CD4-positive, alpha-beta T cell treated with Interleukin-6 for 4 hours (primary cell): ENCODE measurements at places on chromosomes 1 and 21.

GRCh38 chr1:186739515-186739914, 59.3 kb upstream of the PTGS2 start:
- DNase-seq, result no peak

- DNase-seq, result no peak
Observed at GRCh38 chr21:41678924-41679318, 87.9 kb downstream of the RIPK4 start.

DNA sequence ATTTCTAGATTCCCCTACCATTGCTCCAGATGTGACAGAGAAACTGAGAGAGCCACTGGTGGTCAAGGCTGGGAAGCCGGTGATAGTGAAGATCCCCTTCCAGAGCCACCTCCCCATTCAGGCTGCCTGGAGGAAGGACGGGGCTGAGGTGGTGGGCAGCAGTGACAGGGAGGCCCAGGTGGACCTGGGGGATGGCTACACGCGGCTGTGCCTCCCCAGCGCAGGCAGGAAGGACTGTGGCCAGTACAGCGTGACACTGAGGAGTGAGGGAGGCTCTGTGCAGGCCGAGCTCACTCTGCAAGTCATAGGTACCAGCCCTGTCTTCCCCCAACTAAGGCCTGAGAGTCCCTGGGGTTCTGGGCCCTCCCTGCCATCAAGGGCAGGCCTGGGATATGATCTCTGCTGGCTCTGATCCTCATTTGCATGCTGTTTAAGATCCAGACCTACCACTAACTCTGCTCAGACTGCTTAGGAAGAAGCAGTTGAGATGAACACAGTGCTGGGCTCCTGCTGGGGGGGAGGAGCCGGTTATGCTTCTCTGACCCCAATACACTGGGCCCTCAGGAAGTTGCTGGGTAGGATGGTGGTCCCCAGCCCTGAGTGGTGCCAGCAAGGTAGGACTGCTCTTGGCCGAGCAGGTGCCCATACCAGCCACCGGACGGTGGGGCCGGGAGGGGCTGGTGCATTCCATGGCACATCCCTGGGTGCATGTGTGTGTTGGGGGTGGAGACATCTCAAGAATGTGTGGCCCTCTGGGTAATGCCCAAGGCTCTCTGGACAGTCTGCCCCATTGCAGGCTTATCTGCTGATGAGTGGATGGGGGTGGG, 25.1 kb downstream of the IGFN1 start:
- no peak for DNase-seq

DNA sequence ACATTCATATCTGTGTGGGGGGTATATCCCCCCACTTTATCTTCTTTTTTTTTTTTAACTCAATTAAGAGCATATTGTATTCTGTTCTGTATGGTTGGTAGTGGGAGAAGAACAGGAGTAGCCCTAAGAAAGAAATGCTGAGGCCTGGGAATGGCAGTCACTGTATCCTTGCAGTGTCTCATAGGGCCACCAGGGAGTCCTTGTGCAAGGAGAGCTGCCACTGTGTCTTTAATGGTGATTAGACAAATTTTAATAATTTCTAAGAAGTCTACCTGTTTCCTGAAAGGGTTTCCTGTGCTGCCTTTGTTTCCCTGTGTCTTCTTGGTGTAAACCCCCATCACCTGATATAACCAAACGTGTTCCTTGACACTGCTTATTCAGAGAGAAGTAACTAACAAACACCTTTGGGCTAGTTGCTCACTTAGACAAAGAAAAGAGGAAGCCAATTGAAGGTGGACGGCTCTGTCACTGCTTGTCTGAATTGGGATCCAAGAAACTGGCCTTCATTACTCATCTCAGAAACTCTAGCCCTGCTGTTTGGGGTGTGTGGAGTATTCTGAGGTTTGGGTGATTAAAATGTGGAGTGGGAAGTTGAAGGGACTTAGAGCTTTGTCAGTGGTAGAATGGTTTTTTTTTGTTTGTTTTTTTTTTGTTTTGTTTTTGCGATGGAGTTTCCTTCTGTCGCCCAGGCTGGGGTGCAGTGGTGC, 15.2 kb downstream of the GIPC2 start:
- DNase-seq, result no peak

GRCh38 chr1:114167226-114167625, 13.6 kb upstream of the SYT6 start:
- DNase-seq, result no peak

- peak; percentile 67 for DNase-seq
Observed at GRCh38 chr1:25922056-25922970, 16.1 kb upstream of the STMN1 start.

DNA sequence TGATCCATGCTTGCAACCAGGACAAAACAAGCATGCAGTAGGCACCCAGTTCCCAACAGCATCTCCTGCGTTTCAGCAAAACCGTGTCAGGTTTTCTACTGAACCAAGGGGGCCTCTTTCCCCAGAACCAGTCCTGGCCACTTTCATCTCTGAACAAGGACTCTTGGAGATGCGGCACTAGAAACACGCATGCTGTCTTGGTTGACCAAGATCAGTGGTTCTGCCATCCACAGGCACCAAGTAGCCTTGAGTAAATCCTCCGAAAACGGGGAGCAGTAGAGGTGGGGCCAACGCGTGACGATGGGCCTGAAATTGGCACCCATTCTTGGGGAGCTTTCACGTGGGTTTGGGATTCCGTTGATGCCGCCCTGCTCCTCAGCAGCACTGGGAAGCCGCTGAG, 62.5 kb upstream of the AJAP1 start:
- DNase-seq, result no peak

DNA sequence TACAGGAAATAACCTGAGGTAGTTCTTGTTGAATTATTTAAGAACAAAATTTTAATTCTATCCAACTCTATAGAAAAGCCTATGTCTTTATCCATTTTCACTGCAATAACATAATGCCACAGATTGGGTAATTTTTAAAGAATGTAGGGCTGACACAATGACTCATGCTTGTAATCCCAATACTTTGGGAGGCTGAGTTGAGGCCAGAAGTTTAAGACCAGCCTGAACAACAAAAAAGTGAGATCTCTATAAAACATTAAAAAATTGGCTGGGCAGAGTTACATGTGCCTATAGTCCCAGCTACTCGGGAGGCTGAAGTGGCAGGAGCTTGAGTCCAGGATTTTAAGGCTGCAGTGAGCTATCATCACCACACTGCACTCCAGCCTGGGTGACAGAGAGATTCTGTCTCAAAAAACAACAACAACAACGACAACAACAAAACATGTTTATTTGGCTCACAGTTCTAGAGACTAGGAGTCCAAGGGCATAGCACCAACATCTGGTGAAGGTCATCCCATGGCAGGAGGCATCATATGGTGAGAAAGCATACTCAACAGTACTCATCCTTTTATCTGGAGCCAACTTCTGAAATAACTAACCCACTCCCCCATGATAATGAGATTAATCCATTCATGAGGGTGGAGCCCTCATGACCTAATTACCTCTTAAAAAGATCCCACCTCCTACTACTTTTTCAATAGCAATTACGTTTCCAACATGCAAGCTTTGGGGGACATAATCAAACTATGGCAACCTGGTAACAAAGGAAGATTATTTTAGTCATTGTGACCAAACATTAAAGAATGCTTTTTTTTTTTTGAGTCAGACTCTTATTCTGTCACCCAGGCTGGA, 59.6 kb downstream of the ABL2 start:
- DNase-seq, result no peak
